Left colon (tissue), 2 donors: ENCODE measurements at places on chromosomes 1 and 21.

GRCh38 chr1:9853249-9853595 is 29.5 kb upstream of the CLSTN1 start:
- DNase-seq: no peak

DNA sequence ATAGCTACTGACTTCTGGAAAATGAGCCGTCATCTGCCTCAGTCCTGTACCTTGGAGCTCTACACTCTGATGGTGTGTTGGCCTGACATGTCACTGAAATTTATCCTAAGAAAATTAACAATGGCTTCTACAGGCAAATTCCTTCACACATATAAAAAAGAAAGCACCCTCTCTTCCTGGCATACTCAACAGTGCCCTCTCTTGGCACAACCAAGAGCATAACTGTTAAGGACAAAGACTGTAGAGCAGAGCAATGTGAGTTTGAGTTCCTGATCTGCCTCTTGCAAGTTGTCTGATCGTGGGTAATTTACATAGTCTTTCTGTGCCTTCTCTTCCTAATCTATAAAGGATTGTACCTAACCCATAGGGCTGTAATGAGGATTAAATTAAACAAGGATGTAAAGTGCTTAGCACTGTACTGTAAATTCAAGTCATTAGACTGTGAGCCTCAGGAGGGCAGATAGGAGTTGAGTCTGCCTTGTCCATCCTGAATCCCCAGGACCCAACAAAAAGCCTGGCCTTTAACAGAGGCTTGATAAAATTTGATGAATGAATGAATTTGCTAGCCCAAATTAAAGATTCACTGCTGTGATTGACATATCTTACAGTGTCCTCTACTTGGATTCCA is 83.5 kb downstream of the SYF2 start:
- peak; percentile 27 for DNase-seq

DNA sequence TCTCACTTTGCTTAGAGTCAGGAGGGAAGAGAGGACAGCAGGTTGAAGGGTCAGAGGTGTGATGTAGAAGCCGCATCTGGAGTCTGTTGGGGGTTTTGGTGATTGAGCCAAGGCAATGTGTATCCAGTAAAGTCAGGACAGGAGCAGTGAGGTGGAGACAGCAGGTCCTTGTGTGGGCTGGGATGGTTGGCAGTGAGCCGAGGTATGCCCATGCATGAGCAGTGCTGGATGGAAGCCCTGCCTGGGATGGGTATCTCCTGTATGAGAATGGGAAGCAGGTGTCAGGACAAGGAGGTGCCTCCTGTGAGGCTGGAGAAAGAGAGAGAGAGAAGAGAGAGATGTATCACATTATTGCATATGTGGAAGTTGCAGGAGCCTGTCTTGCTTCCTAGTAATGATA is 90.0 kb downstream of the OBSCN start:
- no peak for DNase-seq

DNA sequence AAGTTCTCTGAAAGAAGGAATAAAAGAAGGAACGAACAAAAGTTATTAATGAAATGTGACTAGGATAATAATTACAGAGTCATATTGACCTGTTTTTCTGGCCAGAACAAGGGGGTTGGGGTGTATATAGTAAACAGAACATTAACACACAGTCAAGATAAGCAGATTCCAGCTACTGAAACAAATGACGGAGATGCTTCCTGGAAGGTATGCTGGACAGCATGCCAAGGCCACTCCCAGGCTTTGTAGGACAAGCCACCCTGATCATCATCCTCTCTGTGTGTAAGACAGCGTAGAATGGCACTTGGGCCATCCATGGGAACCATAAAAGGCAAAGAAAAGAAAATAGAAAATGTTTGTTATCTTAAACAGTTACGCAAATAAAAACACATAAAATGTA is 120.7 kb downstream of the TGFBR3 start:
- no peak for DNase-seq

DNA sequence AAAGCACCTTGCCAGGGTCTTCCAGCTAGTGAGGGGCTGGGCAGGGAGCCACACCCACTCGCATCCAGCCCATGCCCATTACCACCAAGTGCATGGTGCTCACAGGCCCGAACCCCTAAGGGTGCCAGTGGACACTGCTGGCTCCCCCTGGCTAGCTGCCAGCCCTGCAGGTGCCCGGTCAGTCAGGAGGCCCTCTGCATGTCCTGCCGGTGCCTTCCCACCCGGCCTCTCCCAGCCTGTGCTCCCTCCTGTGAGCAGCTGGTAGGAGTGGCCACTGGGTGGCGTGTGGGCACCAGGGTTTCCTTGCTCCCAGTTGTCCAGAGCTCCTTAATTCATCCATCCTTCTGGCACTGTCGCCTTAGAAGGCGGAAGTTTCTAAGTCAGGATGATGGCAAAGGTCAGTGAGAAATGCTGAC is 33.4 kb downstream of the QSOX1 start:
- DNase-seq: peak; percentile 68

DNA sequence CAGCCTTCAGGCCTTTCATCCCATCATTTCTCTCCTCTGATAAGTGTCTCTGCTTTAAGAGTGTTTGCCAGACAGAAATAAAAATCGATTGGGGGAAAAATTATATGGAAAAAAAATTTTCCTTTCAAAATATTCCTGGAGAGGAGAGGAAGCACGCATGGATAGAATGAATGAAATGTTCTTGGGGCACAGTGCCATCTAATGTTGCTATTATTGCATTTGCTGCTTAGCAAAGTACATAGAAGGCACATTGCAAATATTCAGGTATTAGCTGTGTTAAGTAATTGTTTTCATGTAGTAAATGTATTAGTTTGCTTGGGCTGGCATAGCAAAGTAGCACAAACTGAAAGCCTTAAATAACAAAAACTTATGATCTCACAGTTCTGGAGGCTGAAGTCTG is 18.1 kb downstream of the B3GALT5 start:
- no peak for DNase-seq

GRCh38 chr1:61149010-61149860 is 66.9 kb downstream of the NFIA start:
- no peak for DNase-seq

- no peak for DNase-seq
Measured at GRCh38 chr1:37574834-37575480, 18.2 kb downstream of the DNALI1 start.

GRCh38 chr21:14842601-14843000 is 222.2 kb downstream of the NRIP1 start:
- DNase-seq: no peak

DNA sequence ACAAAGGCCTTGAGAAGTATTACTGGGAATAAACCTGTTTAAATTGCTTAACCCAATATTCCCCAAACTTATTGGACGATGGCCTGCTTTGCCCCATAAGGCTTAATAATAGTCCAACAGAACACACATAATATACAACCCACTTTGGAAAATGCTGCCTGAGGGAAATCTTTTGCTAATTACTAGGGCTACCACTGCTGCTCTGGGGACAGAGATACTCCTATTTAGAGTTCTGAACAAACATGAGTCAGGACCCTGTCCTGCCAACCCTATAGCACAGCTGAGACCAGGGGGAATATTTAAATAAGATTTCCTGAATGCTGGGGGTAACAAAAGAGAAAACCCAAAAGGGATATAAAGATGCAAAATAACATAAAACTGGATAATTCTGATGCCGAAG is 139.1 kb downstream of the BRINP2 start:
- DNase-seq: no peak

DNA sequence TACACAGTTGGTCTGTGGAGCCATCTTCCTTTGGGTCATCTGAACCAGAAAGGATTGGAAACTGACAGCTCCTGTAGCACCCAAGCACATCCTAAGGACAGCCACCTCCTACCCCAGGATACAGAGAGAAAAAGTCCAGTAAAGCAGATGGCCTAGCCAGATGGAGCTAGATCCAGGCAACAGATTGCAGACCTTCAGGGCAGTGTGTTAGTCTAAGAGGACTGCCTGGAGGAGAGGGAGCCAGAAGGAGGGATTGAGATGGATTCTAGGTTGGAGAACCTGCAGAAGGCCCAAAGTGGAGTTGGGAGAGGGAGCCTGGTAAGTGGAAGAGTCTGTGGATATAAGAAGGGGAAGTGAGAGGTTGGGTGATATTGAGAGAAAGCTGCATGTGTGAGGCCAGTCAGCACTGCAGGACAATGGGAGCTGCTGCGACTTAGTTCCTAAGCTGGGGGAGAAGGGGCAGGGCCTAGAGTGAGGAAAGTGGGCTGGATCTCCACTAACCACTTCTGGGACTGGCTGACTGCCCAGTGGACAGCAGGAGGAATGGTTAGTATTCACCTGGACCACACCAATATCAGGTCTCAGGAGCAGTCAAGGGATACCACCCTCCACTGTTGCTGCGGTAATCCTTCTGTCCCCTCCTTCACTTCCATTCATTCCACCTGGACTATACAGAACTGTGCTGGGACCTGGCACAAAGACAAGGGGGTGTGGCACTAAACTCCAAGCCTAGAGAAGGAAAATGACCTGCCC is 13.4 kb downstream of the BCAN start:
- DNase-seq: no peak

- DNase-seq: no peak
Measured at GRCh38 chr1:98058676-98059075, 137.8 kb upstream of the DPYD start.

GRCh38 chr1:162169031-162169790 is 99.7 kb downstream of the NOS1AP start:
- DNase-seq: no peak

GRCh38 chr1:87151500-87152421 is 176.9 kb upstream of the LMO4 start:
- DNase-seq: peak; percentile 63

- DNase-seq: no peak
Measured at GRCh38 chr1:110544753-110545152, 25.8 kb upstream of the KCNA10 start.

DNA sequence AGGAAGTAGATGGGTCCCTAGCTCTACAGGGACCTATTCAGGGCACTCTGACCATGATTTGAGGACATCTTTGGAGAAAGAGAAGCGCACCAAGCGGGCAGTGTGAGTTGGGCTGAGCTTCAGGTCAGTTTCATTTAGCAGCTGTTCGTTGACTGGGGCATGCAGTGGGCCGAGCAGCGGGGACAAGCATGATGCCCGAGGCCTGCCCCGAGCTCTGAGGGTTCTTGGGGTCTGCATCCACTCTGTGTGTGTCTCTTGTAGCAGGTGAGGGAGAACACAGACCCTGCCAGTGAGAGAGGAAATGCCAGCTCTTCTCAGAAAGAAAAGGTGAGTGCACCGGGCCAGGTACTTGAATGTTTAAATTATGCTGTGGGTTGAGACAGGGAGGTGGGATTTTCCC is 5.4 kb downstream of the THAP3 start:
- DNase-seq: no peak

GRCh38 chr1:11682799-11683198 is 1.9 kb upstream of the MAD2L2 start:
- no peak for DNase-seq

DNA sequence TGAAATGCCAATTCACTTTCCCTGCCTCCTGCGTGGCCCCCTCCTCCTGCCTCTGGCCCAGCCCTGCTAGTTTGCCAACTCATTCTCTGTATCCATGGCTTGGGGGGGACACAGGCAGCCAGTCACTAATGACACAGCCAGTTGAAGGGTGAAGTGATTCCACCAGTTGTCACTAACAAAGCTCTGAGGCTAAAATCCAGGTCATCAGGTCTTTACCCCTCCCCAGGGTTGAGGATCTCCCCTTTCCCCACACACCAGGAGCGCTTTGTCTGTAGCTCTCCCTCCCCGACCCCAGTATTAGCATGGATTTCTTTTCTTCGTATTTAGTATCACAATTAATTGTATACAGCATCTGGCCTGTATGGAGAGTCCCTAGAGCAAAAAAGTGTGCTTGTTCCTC is 394.1 kb downstream of the RRAGC start:
- no peak for DNase-seq

- no peak for DNase-seq
Measured at GRCh38 chr1:10646347-10646861, 150.0 kb downstream of the CASZ1 start.

- no peak for DNase-seq
Measured at GRCh38 chr1:33397994-33398393, 32.9 kb downstream of the PHC2 start.

DNA sequence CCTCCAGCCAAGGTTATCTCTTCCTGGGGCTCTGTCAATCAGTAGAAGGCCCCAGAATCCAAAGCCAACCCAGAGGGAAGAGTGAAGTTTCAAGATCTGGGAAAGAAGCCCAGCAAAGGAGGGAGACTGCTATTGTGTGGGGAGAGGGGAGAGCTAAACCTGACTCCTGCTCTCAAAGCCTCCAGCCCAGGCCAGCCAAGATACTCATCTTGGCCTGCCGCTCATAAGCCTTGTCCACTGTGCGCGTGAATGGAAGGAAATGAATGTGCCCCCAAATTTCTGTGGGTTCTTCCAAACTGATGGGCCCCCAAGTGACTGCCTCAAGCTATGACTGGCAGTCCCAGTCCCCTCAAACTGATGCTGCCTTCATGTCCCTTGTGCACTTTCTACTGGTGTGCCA is 2.0 kb downstream of the PLXNA2 start:
- no peak for DNase-seq

DNA sequence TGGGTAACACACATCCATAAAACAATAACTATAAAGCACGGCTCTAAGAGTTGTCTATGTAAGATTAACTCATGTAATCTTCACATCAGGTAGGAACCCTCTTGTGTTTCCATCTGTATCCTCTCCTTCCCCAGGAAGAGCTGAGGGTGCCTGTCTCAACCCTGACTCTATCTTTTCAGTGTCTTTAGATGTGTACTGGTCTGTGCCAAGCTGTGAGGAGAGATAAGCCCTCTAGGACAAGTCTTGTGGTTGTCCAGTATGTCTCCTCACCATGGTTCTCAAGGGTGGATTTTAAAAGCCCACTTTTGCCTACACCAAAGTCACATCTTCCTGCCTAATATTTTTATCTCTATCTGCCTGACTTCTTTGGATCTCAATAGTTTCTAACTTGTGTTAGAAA is 300.1 kb downstream of the KCNT2 start:
- DNase-seq: no peak

DNA sequence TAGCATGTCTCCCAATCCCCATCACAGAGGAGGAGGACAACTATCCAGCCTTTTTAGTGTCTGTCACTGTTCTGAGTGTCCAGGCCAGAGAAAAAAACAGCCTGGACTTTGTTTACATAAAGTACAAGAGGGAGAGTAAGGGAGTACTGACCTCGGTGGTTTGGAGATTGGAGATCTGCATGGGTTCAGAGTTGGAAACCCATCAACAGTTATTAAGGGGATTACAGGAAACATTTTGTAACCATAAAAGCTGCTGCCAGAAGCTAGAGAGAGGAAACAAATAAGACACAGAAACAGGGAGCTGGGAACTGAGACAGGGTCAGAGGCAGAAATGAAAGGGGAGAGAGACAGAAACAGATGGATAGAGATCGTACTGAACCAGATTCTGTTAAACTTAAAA is 131.5 kb upstream of the CTTNBP2NL start:
- DNase-seq: no peak

GRCh38 chr1:68704800-68705443 is 208.0 kb upstream of the DEPDC1 start:
- no peak for DNase-seq
